ENCODE measurements at places on chromosomes 3 and 15. TPM values are rescaled to one million over a fixed set of nuclear protein-coding genes. Genes with fewer than 3 reads are reported as not detected.

The MOBP gene
- polyA plus RNA-seq, result not detected

The COL6A6 gene
- not detected for polyA plus RNA-seq

The HRG gene
- 22.8 TPM for polyA plus RNA-seq

The ZXDC gene
- polyA plus RNA-seq, result 11.4 TPM

- DNase-seq, result no peak
Measured at GRCh38 chr15:61989667-61990066, 70.6 kb downstream of the VPS13C start.

DNA sequence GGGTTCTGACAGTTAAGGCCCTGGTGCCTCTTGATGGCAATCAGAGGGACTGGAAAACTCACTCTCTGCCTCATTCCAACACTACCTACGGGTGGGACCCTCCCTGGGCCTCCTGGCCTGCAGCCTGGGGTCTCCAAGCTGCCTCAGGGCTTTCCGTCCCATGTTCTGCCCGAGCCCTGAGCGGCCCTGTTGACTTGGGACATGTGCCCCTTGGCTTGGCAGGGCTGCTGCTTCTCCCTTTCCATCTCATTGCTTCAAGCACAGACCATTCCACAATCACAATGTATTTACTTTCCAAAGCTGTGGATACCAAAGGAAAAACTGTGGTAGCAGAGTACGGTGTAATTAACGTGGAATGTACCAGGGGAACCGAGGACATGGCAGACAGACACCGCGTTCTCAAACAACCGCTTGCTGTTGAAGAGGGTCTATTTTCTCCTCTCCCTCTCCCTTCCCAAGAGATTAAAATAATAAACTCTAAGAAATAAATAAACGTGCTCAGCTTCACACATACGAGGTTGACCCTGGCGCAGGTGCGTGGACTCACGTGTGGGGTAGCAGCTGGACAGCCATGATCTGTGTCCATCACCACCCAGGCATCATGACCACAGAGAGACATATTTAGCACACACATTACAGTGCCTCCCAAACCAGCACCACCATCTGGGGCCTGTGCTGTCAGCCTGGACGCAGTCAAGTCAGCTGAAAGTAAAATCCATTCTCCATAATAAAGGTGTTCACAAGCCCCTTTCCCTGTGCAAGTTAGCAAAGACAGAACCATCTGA, 172.0 kb downstream of the XXYLT1 start:
- no peak for DNase-seq

DNA sequence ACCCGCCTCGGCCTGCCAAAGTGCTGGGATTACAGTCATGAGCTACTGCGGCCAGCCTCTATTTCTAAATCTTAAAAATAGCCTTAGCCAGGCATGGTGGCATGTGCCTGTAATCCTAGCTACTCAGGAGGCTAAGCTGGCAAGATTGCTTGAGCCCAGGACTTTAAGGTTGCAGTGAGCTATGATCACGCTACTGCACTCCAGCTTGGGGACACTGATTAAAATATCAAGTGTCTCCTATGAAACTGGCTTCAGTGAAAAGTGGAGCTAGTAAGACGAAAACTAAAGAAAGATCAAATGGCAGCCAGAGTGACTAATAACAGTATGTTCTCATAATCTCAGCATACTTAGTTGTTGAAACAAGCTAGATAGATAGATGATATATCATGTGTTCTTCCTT, 112.5 kb downstream of the STT3B start:
- no peak for DNase-seq

DNA sequence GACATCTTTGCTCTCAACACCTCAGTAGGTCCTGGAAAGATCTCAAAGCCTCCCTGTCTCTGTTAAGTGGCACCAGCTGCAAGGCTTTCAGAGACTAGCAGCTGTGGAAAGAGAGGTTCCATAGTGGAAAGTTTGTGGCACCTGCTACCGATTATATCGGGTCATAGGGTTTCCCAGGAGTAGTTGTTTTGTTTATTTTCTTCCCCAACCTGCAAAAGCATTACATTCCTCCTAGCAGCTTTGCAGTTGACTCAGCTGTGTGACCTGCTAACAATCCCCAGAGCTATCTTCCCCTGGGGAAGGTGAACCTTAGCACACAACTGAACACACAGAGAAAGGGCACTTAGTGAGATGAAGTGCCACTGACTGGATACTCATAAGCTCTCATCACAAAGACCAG, 598.9 kb upstream of the GRM7 start:
- DNase-seq, result no peak

- DNase-seq, result no peak
Measured at GRCh38 chr3:52270252-52270754, 8.1 kb downstream of the WDR82 start.

GRCh38 chr15:65421360-65422215, 1.2 kb downstream of the IGDCC4 start:
- DNase-seq, result peak; percentile 91

DNA sequence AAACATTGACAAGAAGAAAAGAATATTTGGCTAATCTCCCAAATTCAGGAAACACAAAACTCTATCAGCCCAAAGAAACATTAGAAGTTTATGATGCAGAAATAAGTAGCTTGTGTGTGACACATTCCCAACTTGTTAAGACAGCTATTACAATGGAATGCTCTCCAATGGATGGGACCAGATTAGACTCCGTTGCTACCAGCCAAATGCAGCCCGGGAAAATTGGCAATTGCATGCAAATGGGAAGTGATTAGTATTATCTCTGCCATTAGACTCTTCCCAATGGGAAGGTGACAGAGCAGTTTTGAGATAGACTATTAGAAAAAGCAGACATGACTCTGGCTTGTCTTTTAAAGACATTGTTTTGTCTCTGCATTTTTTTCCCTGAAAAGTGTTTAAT, 37.4 kb upstream of the KCNMB2 start:
- no peak for DNase-seq

DNA sequence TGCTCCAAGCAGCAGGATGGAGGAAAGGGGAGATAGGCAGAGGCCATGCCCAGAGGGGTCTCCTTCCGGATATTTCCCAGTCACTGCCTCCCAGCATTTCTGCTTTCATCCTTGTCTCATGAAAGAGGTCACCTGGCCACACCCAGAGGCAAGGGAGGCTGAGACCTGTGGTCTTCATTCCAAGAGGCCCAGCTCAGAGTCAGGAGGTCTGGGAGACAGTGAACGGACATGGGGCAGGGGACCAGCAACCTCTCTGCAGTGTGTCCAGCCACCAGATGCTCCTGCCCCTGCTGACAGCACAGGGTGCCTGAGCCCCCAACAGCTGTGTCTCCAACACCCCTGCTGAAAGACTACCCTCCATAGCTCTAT, 111.2 kb downstream of the CHSY1 start:
- no peak for DNase-seq

GRCh38 chr15:77358545-77359240, 61.2 kb downstream of the PEAK1 start:
- no peak for DNase-seq

GRCh38 chr3:114597012-114597411, 303.2 kb downstream of the TIGIT start:
- DNase-seq, result no peak

- DNase-seq, result no peak
Measured at GRCh38 chr3:171812811-171813210, 2.5 kb upstream of the PLD1 start.

Data from kidney (tissue), 22 donors.